ENCODE measurements at places on chromosomes 13 and 19. TPM values are rescaled to one million over a fixed set of nuclear protein-coding genes. Genes with fewer than 3 reads are reported as not detected.

The CILP2 gene
- total RNA-seq, result not detected

The ZNF296 gene
- not detected for total RNA-seq

The ZNF526 gene
- 1.0 TPM for total RNA-seq

The PROZ gene
- total RNA-seq, result not detected

The WTIP gene
- 32.4 TPM for total RNA-seq

The APOC4 gene
- not detected for total RNA-seq

The ADGRE3 gene
- total RNA-seq, result not detected

The TJP3 gene
- 7.4 TPM for total RNA-seq

The ZNF443 gene
- 5.3 TPM for total RNA-seq

The BRSK1 gene
- 4.1 TPM for total RNA-seq

The WASF3 gene
- total RNA-seq, result 37.5 TPM

The SERPINE3 gene
- not detected for total RNA-seq

The RPS5 gene
- 1,702 TPM for total RNA-seq

The LYL1 gene
- total RNA-seq, result 2.6 TPM

The URAD gene
- not detected for total RNA-seq

The FUT3 gene
- not detected for total RNA-seq

The KBTBD7 gene
- 7.6 TPM for total RNA-seq

The CGB3 gene
- total RNA-seq, result not detected

The ITGBL1 gene
- 2.6 TPM for total RNA-seq

The ZNF534 gene
- not detected for total RNA-seq

The RXFP2 gene
- total RNA-seq, result 0.61 TPM

The APOC1 gene
- 3.0 TPM for total RNA-seq

The ZNF99 gene
- total RNA-seq, result not detected

The TNNI3 gene
- 3.3 TPM for total RNA-seq

The ZNF560 gene
- 0.37 TPM for total RNA-seq

The SETDB2 gene
- total RNA-seq, result 19.1 TPM
